ENCODE measurements at places on chromosomes 2 and 18. TPM values are rescaled to one million over a fixed set of nuclear protein-coding genes. Genes with fewer than 3 reads are reported as not detected.

The ZC3H6 gene
- 13.1 TPM for total RNA-seq

The TET3 gene
- total RNA-seq = 22.9 TPM

The ANKRD30BL gene
- not detected for total RNA-seq

The TRABD2A gene
- total RNA-seq = 88.1 TPM

The EIF2B4 gene
- total RNA-seq = 35.4 TPM

The EVX2 gene
- total RNA-seq = not detected

The CTAGE1 gene
- not detected for total RNA-seq

The ROCK1 gene
- total RNA-seq = 39.5 TPM

The OR6B2 gene
- not detected for total RNA-seq
